ENCODE measurements at places on chromosomes 12 and 14. TPM values are rescaled to one million over a fixed set of nuclear protein-coding genes. Genes with fewer than 3 reads are reported as not detected.

The SOCS2 gene
- total RNA-seq = 18.0 TPM

The TAPBPL gene
- 0.67 TPM for total RNA-seq

The TAS2R46 gene
- 0.48 TPM for total RNA-seq

The MANSC4 gene
- not detected for total RNA-seq

The CCDC38 gene
- total RNA-seq = not detected

GRCh38 chr12:99847936-99848335, 136.8 kb downstream of the ANKS1B start:
- DNase-seq = no peak

DNA sequence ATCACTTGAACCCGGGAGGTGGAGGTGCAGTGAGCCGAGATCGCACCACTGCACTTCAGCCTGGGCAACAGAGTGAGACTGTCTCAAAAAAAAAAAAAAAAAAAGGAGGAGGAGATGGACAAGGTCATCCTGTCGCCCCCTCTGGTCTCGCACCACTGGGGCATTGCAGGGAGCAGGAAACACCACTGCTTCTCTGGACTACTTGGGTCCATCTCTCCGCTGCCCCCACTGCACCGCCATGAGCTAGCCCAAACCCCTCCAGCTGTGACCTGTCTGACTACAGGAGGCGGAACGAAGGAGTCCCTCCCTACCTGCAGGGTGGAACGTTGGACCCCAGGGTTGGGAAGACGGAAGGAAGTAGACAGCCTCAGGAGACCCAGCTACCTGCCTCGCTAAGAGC, 18.2 kb upstream of the FAM222A start:
- no peak for DNase-seq

- no peak for DNase-seq
These were observed 3.5 kb upstream of the CNIH1 start for GRCh38 chr14:54444681-54445080.

- no peak for DNase-seq
These were observed 8.0 kb downstream of the STXBP6 start for GRCh38 chr14:25041898-25042297.

- no peak for DNase-seq
These were observed 120.0 kb downstream of the KCNA5 start for GRCh38 chr12:5163661-5164060.

GRCh38 chr14:22838631-22839041, 2.3 kb downstream of the MMP14 start:
- no peak for DNase-seq

DNA sequence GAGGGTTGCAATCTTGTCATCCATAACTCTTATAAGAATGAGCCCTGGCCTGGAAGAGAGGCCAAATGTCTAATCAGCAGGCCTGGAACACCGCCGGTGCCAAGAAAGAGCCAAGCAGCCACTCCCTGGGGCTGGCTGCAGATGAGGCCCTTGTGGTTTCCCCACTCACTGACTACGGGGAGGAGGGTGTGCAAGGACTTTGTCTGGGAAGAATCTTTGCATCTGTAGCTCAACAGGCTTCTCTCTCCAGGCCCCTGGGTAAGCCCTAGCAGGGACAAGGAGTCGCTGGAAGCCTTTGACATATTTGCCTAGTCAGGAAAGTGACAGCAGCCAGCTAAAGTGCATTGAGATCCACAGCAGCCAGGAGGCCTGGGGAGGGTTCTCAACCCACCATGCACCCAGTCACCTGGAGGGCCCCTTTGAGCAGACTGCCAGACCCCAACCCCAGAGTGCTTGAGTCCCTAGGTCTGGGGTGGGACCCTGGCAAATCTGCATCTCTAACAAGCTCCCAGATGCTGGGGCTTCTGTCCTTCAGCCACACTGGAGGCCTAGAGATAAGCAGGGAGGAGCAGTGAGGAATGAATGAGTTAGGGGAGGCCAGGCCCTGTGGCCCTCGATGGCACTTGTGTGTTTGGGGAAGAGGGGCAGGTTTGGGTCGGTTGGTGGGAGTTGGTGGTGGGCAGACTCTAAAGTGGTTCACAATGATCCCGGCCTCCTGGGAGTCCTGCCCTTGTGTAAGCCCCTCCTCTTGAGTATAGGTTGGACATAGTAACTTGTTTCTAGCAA, 13.9 kb upstream of the LRTM2 start:
- DNase-seq = no peak

GRCh38 chr12:85060916-85061315, 24.8 kb downstream of the LRRIQ1 start:
- no peak for DNase-seq

- no peak for DNase-seq
These were observed 258.1 kb downstream of the IPO8 start for GRCh38 chr12:30437616-30438015.

All from H1 (cell line).